Upper lobe of left lung (tissue), 6 donors: ENCODE measurements at places on chromosomes 2 and 18. TPM values are rescaled to one million over a fixed set of nuclear protein-coding genes. Genes with fewer than 3 reads are reported as not detected.
A peak's percentile ranks its signal among the peaks of the same experiment; 100 is the strongest.

DNA sequence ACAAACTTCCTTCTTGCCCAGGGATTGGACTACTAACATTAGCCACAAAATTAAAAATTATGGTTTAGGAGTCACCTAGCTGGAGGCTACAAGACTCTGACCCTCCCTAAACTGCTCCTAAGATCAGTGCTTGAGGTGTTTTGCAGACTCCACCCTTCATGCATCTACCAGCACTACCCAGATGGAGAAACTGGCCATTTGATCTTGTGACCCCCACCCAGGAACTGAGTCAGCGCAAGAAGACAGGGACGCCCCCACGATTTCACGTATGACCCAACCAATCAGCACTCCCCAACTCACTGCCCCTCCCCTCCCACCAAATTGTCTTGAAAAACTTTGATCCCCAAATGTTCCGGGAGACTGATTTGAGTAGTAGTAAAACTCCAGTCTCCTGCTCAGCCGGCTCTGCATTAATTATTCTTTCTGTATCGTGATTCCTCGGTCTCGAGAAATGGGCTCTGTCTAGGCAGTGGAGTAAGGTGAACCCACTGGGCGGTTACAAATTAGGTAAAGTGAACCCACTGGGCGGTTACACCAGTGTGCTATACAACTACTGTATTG, 40.1 kb upstream of the CCDC88A start:
- DNase-seq = no peak

DNA sequence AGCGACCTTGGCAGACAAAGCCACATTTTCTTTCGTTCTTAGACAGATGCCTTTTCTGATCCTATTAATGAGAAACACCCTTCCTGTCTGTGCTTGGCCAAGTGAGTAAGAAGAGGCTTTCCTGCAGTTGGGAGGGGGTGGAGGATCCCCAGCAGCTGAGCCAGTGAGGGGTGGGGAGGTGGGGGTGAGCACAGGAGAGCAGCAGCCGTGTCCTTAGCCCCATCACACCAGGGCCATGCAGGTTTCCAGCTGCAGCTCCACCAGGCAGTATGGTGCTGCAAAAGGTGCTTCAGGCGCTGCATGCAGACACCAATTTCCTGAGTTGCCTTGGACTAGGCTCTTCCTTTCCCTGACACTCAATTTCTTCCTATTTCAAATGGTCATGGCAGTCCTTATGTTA, 123.3 kb upstream of the SIX2 start:
- no peak for DNase-seq

Gene RAX
- not detected for total RNA-seq

- DNase-seq = no peak
These were observed 148.5 kb upstream of the RAB12 start for GRCh38 chr18:8460748-8461147.

- DNase-seq = peak; percentile 47
These were observed 641 bp downstream of the MAPRE3 start for GRCh38 chr2:26970928-26971627.

Gene RMC1
- total RNA-seq = 41.8 TPM

Gene SNRNP27
- total RNA-seq = 48.6 TPM

Gene TMEM247
- not detected for total RNA-seq

Gene POTEI
- not detected for total RNA-seq
